RWPE1 (cell line): ENCODE measurements at places on chromosomes 7 and 10.

GRCh38 chr7:134029743-134030142, 97.4 kb upstream of the LRGUK start:
- DNase-seq: no peak

DNA sequence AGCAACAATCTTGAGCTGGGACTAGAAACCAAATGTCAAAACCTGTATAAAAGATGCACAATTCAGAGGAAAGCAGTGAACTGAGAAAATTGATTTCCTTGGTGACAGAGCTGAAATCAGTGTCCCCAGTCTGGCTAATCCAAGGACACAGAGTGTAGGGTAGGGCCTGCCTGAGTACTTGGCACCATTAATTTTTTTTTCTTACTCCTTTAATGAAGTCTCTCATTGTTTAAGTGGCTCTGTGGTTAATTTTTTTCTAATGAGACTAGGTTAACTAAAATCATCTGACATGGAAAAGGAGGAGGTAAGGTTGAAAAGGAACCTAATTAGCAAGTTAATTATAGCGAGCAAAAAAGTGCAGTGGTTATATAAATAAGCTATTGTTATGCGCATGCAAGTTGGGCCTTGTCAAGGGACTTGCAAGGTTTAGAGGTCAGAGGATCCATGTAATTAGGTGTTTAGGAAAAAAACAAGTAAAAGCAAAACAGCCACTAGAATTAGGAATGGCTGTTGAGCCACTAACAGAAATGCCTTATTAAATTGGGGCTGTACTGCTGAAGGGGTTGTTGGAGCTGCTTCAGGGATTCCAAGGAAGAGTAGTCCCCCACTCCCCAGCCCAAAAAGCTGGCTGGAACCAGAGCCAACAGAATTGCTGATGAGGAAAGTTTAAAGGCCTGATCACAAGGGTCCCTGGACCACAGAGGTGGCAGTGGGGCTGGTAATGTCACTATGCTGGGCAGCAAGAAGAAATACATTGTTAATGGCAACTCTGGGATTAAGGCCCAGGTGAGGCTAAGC, 58.9 kb upstream of the STRIP2 start:
- no peak for DNase-seq

DNA sequence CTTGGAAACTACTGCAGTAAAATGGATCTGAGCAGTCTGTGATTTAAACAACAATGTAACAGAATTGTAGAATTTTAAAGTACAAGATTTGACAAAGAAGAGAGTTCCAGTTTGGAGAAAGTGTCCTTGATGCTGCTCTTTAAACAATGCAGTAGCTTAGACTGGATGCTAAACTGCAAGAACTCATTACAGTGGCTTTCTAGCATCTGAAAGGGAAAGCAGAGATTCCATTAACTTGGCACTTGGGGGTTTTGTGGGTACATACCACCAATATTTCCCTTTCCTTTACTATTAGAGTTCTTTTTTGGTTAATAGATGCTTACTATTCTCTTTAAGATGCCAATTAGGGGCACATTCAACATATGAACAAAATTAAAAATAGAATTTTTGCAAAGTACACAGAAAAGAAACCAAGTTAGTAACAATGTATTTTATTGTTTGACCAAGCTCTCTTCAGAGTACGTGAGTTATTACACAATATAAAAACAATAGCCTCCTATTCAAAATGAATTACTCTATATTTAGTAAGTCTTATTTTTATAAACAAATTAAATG, 11.9 kb downstream of the PSTK start:
- DNase-seq: no peak

DNA sequence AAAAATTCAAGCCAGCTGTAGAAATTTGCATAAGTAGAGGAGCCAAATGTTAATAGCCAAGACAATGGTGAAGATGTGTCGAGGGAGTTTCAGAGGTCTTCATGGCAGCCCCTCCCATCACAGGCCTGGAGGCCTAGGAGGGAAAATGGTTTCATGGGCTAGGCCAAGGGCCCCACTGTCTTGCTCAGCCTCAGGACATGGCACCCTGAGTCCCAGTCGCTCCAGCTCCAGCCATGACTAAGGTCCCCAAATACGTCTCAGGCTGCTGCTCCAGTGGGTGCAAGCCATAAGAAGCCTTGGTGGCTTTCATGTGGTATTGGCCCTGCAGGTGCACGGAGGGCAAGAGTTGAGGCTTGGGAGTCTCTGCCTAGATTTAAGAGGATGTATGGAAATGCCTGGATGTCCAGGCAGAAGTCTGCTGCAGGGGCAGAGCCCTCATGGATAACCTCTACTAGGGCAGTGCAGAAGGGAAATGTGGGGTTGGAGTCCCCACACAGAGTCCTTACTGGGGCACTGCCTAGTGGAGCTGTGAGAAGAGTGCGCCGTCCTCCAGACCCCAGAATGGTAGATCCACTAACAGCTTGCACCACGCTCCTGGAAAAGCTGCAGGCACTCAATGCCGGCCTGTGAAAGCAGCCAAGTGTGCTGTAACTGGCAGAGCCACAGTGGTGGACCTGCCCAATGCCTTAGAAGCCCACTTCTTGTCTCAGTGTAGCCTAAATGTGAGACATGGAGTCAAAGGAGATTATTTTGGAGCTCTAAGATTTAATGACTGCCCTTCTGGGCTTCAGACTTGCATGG, 19.2 kb downstream of the TBATA start:
- no peak for DNase-seq

- DNase-seq: no peak
Measured at GRCh38 chr10:43350686-43351085, 20.8 kb upstream of the FXYD4 start.

DNA sequence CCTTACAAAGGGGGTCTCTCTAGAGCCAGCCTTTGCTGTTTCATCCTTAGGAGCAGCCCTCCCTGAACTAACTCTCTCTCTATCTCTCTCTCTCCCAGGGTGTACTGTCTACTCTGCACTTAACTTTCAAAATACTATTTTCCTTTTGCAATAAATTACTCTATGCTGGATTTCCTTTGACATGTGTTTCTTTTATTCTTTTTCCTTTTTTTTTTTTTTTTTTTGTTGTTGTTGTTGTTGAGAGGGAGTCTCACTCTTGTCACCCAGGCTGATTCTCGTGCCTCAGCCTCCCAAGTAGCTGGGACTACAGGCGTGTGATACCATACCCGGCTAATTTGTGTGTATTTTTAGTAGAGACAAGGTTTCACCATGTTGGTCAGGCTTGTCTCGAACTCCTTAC, 1.5 kb upstream of the ZNF3 start:
- no peak for DNase-seq

- no peak for DNase-seq
Measured at GRCh38 chr10:28743576-28743975, 66.3 kb downstream of the BAMBI start.

DNA sequence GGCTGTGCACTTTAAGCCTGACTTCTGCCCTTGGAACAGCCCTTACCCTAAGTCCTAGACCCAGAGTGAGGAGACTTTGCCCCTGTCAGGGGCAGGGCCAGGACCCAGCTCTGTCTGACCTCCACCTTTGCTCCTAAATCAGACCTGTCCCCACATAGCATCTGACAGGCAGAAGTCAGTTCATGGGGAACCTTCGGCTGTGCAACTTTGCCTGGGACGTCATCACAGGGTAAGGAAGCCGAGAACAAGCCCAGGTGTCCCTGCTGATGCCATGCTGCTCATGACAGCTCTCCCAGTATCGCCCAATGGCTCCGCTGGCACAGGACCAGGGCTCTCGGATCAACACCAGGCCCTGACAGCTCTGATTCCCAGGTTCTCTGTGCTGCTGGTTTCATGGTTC, 55.4 kb downstream of the TNS3 start:
- DNase-seq: no peak

- DNase-seq: peak; percentile 80
Measured at GRCh38 chr10:21334891-21335696, 190.4 kb downstream of the SKIDA1 start.

DNA sequence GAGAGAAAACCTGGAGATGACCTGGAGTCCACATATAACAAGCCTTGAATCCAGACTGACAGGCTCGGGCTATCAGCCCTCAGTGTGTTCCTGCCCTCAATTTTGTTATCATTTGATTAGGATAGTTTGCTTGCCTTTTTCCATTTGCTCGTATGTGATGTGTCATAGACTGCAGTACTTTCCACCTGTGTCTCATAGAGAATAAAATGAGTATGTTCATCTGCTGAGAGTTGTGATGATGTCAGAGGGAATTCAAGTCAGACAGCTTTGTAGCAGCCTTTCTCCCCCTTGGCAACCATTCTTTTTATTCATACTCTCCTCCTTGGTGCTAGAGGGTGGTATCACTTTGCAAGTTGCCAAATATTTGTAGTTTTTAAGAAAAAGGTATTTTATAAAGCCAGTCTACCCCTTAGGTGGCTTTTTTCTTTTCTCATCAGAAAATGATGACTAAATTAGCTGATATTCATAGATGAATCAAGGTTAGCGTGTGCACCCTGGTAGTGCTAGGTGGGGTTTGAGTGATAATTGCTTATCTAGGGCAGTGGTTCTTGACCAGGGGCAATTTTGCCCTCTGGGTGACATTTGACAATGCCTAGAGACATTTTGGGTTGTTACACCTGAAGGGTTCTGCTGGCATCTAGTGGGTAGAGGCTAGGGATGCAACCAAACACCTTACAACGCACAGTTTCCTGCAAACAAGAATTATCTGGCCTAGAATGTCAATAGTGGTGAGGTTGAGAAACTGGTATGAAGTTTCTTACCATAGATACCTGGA, 5.4 kb downstream of the SGPL1 start:
- no peak for DNase-seq

GRCh38 chr10:106355450-106355849, 809.1 kb downstream of the SORCS1 start:
- DNase-seq: no peak

GRCh38 chr7:3438352-3438751, 137.3 kb downstream of the SDK1 start:
- DNase-seq: no peak

- no peak for DNase-seq
Measured at GRCh38 chr10:106694696-106695095, 469.8 kb downstream of the SORCS1 start.

DNA sequence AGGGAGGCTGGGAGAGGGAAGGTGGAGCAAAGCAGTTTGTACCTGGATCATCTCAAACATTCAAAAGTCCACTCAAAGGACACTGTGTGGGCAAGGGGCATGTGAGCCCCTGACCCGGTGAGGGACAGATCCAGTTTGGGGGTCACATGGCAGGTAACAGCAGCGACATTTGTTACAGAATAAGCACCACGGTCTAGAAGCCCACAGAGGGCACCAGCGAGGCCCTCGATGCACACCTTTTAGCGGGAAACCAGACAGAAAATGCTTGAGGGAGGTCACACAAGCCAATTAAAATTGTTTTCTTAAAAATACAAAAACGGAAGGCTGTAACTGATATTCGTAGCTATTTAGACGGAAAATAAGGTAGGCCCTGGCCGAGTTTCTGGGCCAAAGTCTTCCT, 144.4 kb downstream of the ZMYND11 start:
- DNase-seq: no peak

DNA sequence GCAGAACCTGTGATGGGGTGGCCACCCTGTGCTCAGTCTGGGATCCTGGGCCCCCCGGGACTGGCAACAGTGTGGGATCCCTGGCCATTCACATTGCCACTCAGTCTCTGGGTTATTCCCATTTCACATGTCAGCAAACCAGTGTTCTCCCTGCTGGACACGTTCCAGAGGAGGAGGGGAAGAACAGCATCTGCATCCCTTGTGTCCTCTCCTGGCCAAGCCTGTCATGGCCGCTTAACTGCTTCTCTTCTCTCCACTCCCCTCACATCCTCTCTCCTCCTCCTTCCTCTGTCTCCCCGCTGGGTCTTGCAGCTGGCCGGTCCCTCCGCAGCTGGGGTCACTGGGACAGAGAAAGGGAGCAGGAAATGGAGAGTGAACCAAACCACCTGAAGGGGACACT, 74.4 kb downstream of the C10orf105 start:
- no peak for DNase-seq

GRCh38 chr7:27107391-27108381, 5.2 kb upstream of the HOXA2 start:
- no peak for DNase-seq

- DNase-seq: no peak
Measured at GRCh38 chr7:113730309-113730955, 188.4 kb downstream of the PPP1R3A start.

DNA sequence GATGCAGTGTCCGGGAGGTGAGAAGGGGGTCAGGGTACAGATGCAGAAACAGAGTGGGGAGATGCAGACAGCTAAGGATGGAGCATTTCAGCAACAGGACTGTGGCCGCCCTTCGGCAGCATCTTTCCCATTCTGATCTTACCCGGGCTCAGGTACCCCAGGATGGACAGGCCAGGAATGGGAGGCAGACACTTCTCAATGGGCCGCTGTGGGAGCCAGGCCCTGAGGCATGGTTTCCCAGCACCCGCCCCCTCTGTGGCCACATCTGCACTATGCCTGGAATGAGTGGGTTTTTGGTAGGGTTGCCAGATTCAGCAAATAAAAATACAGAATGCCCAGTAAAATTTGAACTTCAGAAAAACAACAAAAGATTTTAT, 105.2 kb upstream of the CTBP2 start:
- peak; percentile 34 for DNase-seq
